ENCODE measurements at places on chromosomes 16 and 17. TPM values are rescaled to one million over a fixed set of nuclear protein-coding genes. Genes with fewer than 3 reads are reported as not detected.

ITGAL gene
- total RNA-seq, result not detected

RMI2 gene
- total RNA-seq, result 42.6 TPM

SLC52A1 gene
- 0.32 TPM for total RNA-seq

- DNase-seq, result peak; percentile 92
Measured at GRCh38 chr16:13110124-13110796, 208.9 kb downstream of the SHISA9 start.

DNA sequence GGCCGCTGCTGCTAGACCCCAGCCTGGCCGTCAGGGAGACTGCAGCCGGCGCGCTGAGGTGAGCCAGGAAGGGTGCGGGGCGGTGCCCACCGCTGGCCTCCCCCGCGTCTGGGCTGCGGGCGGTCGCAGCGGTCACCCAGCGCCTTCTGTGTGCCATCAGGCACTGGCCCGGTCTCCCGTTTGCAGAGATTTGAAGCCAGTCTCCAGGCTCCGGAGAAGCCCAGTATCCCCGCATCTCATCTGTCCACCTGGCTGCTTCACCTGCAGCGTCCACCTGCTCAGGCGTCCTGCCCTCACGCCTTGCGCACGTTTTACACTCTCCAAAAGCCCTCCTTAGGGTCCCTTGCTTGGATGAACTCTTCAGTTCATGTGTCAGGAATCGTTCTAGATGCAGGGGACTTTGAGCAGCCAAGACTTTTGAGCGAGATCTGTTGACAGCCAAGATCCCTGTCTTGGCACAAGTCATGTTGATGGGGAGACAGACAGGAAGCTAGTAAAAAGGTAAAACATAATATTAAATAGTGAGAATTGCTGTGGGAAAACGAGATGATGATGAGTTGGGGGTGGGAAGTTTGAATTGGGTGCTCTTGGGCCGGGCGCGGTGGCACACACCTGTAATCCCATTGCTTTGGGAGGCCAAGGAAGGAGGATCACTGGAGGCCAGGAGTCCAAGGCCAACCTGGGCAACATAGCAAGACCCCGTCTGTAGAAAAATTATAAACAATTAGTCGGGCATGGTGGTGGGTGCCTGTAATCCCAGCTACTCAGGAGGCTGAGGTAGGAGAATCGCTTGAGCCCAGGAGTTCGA is 916 bp downstream of the HEATR3 start:
- DNase-seq, result no peak

DNA sequence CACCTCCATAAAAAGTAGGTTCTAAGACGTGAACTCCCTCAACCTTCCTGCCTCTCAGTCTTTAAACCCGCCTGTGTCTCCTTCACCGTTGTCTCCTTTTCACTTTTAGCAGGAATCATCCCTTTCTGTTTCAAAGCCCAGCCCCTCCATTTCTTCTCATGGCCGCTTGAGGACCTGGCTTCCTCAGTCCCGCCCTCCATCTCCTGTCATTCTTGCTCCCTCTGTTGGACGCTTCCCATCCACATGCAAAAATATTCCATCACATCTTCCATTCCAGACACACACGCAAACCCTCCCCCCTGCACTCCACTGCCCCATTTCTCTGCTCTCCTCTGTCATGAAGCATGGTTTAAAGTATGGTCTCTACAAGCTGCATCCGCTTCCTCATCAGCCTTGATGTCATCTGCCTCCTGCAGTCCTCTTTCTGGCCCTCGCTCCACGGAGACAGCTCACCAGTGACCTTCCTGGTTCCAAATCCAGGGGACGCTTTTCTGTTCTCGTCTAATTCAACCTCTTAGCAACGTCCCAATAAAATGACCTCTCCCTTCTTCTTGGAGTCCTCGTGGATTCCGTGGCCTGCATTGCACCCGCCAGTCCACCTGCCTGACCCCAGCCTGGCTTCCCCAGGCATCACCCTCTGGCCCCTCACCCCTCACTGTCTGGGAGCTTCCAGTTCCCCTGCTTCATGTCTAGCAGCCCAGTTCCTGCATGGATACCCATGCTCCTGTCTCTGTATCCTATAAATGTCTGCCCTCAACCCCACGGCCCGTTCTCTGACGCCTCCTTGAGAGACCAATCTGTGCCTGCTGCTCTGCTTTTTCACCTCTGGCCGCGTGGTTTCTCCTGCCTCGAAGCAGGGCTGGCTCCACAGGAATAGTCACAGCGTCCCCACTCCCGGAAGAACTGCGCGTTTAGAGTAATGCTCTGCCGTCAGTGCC is 26.2 kb downstream of the ANKRD40 start:
- DNase-seq, result peak; percentile 76

GRCh38 chr16:26961459-26961858 is 105.3 kb upstream of the C16orf82 start:
- no peak for DNase-seq

GRCh38 chr17:30219833-30220232 is 15.7 kb downstream of the SLC6A4 start:
- DNase-seq, result no peak

- no peak for DNase-seq
Measured at GRCh38 chr17:45292696-45293412, 24.0 kb downstream of the MAP3K14 start.

DNA sequence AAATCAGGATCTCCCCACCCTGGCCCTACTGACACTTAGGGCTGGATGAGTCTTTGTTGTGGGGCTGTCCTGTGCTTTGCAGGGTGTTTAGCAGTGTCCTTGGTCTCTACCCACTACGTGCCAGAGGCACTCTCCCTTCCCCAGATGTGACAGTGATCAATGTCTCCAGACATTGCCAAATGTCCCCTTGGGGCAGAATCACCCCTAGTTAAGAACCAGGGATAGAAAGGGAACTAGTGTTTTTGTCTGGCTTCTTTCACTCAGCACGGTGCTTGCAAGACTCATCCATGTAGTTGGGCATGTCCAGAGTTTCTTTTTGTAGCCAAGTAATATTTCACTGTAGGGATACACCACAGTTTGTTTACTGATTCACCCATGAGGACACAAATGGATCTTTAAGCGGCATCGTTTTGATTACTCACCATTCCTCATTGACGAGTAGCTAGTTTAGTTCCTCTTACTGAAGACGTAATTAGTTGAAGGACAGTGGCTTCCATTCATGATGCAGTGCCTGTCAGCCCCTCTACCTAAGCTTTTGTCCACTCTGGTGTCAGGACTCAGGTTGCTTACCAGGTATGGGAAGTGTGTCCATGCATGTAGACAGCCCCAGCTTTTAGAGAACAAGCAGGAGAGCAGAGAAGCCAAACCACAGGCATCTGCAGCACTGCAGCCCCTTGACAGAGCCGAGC is 26.0 kb upstream of the ITGB4 start:
- DNase-seq, result peak; percentile 80
